ENCODE measurements at places on chromosomes 2 and 18.
A peak's percentile ranks its signal among the peaks of the same experiment; 100 is the strongest.

- no peak for DNase-seq
Measured at GRCh38 chr2:138757384-138757783, 22.8 kb downstream of the NXPH2 start.

DNA sequence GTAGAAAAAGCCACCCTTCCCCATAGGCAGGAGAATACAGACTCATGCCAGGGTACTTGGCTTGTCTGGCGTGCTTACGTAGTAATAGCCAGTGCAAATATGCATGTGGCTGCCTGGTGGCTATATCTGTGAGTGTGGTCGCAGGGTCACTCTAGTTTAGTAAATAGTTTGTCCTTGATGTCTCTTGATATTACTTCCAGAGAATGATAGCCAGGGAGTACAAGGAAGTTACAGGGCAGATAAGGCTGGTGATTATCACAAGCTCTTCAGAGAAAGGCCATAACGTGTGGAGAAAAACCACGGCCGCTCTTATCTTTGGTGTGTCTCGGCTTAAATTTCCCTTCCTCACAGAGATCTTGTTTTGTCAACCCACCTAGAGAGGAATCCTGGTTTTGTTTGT, 54.3 kb upstream of the SLC39A10 start:
- no peak for DNase-seq

GRCh38 chr2:84297155-84297554, 161.9 kb downstream of the SUCLG1 start:
- DNase-seq, result peak; percentile 51

DNA sequence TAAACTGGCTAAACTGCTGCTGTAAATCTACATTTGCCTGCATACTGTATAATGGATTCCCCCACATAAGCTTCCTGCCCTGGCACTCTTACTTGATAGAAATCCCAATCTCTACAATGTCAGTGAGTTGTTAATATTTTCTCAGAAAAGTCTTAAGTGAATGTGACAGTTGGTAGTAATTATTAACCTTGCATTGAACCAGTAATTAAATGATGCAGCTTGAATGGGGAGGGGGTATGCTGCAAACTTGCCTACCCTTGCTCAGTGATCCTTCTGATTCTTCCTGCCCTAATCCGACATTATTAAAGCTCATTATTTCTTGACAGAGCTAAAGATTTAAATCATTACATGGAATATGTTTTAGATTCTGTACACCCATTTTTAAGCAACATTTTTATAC, 119.0 kb upstream of the CDH7 start:
- no peak for DNase-seq

- no peak for DNase-seq
Measured at GRCh38 chr18:79399275-79400081, 3.7 kb downstream of the NFATC1 start.

DNA sequence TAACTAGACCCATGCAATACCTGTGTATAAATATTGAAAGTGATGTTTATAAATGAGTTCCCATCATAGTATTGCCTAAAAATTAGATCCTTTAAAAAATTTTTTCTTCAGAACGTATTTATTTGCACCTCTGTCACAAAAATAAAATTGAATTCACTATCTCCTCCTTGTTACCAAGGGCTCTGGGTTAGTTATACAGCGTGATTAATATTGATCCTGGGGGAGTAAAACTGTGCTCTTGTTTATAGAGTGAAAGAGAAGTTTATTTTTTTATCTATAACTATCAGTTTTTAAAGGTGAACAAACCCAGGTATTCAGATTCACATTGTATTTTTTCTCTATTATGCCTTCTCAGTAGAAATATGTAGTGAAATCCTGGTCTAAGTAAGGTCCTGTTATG, 458.5 kb downstream of the CPS1 start:
- no peak for DNase-seq

GRCh38 chr18:55839343-55839742, 251.4 kb upstream of the TCF4 start:
- no peak for DNase-seq

DNA sequence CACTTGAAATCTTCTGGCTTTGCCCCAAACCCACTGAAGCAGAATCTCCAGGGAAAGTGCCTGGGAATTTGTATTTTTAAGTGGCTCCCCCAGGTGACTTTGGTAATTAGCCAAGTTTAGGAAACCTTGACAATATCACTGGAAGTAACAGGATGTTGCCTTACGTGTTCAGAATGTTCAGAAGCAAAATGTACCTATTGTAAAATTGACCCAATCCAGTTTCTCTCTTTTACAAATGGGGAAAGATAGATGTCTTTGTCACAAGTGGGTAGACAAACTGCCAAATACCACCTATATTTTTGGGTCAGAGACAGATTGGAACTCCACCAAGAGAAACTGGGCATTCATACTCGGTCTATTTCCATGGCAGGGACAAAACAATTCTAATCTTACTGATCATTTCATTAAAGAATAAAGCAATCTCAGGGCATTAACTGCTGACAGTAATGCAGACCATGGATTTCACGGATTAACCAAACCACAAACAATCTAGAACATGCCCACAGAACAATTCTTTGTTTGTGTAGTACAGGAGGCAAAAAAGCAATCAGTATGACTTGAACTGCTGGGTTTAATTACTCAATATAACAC, 255.8 kb downstream of the ERBB4 start:
- DNase-seq, result no peak

GRCh38 chr2:46118656-46119371, 178.4 kb upstream of the EPAS1 start:
- no peak for DNase-seq

- DNase-seq, result no peak
Measured at GRCh38 chr2:74916394-74916793, 42.0 kb upstream of the POLE4 start.

GRCh38 chr2:109558076-109558882, 55.5 kb downstream of the SEPTIN10 start:
- no peak for DNase-seq

DNA sequence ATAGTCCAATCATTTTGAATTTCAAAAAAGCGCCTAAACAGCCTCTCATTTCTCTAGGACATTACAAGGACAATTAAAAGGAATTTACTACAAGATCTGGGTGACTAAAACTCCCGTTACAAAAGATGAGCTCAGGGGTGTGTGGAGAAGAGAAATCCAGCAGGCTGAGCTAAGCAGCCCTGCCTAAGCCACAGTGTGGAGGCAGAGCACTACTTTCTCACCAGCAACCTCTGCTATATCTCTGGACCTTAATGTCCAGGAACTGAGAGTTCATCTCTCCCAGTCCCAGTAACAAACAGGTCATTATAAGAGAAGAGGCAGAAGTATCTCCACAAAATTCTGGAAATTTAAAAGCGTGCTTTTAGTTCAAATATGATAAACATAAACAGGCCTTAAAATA, 18.9 kb upstream of the ANKRD62 start:
- no peak for DNase-seq

GRCh38 chr2:85577386-85578242, at the start of gene VAMP8:
Gene VAMP8 (plus strand): TSS chr2:85577586. CDS start chr2:85577647, 61 bp downstream.
- peak; percentile 87 for DNase-seq

- no peak for DNase-seq
Measured at GRCh38 chr18:76350134-76351025, 144.7 kb downstream of the ZNF516 start.

DNA sequence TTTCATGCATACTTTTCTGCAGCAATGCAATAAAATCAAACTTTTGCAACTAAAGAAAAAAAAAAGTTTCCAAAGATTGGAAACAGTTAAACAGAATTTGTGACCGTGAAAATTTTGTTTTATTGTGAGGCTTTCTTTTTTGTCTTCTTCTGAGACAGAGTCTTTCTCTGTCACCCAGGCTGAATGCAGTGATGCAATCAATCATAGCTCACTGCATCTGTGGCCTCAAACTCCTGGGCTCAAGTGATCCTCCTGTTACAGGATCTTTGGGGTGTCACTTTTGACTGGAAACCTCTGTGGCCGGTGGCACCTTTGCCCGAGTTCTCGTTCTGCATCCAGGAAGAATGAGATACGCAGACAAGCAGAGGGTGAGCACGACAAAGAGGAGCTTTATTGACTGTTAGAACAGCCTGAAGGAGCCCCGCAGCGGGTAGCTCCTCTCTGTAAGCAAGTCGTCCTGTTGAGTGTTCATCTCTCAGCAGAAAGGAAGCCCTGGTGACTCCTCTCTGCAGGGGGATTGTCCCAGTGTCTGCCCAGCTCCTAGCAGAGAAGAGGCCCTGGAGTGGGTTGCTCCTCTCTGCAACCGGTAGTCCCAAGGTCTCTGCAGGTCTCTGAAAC, 16.9 kb upstream of the ILKAP start:
- DNase-seq, result no peak

- no peak for DNase-seq
Measured at GRCh38 chr2:201279079-201279478, 18.7 kb downstream of the CASP8 start.

GRCh38 chr2:241616168-241617125, 20.5 kb downstream of the THAP4 start:
- no peak for DNase-seq

GRCh38 chr2:64214281-64215115, 70.3 kb upstream of the PELI1 start:
- no peak for DNase-seq

DNA sequence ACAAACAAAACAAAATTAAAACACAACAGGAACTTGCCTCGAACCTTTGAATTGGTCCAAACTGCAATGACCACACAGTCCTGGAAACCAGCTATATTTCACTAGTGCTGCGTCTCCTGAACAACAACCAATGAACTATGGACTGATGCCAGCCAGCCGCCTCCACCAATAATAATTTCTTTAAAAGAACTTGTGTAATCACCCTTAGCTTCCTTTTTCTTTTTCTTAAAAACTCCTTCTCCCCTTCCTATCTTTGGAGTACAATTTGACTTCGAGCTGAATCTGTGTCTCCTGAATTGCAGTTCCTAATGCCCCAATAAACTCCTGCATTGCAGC, 1.6 kb upstream of the CXXC1 start:
- no peak for DNase-seq

DNA sequence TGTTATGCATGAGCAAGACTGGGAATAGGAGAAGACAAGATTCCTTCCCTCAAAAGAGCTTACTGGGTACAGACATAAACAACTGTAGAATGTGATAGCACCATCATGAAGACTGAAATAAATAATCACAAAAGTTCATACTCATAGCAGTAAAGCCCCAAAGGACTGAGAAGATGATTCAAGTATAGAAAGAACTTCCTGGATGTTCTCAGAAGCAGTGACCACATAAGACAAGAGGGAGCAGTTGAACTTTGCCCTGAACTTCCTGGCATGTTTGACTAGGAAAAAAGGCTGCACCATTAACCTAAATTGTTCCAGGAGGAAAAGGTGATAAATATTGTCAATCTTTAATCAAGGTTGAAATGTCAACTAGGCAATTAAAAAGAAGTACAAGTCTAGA, 57.8 kb upstream of the CCDC141 start:
- DNase-seq, result no peak

- DNase-seq, result no peak
Measured at GRCh38 chr2:207109768-207110167, 56.0 kb downstream of the KLF7 start.

DNA sequence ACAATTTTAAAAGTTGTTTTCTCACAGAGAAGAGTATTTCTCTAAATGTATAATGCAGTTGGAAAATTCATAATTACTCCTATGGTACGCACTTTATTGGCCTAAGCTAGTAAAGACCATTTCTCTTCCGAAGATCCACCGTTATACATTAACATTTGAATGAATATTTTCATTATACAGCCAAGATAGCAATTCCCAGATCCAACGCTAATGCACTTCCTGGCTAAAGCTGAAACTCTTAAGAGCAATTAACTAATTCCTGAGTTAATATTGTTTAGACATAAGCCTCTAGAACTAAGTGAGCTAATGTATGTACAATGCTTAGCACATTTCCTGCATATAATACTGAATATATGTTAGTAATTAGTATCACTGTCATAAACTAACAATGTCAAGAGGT, 56.2 kb downstream of the PDK1 start:
- DNase-seq, result no peak

DNA sequence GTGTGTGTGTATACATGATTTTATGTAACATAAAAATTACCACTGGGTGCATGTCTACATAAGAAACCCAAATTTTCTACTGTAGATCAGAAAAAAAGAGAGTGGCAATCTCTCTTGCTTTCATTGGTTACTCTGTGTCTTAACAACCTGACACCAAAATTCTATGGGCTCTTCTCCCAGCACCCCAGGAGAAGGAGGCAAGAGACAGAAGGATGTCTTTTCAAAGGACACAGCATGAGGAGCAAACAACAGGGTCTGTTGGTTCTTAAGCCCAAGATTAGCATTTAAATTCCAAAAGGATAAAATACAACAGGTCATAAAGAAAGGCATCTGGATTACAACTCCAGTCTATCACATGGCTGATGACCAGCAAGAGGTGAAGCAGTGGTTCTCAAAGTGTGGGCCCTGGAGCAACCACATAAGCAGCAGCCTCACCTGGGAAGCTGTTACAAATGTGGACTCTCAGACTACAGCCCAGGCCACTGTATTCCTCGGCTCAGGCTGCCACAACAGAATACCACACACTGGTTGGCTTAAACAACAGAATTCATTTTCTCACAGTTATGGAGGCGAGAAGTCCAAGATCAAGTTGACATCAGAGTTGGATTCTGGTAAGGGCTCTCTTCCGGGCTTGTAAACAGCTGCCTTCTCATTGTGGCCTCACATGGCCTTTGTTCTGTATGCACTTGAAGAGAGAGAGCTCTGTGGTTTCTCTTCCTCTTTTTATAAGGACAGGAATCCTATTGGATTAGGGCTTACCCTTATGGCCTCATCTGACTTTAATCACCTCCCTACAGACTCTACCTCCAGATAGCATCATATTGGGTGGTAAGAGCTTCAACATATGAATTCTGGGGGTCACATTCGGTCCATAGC, 79.8 kb upstream of the RNF152 start:
- no peak for DNase-seq

DNA sequence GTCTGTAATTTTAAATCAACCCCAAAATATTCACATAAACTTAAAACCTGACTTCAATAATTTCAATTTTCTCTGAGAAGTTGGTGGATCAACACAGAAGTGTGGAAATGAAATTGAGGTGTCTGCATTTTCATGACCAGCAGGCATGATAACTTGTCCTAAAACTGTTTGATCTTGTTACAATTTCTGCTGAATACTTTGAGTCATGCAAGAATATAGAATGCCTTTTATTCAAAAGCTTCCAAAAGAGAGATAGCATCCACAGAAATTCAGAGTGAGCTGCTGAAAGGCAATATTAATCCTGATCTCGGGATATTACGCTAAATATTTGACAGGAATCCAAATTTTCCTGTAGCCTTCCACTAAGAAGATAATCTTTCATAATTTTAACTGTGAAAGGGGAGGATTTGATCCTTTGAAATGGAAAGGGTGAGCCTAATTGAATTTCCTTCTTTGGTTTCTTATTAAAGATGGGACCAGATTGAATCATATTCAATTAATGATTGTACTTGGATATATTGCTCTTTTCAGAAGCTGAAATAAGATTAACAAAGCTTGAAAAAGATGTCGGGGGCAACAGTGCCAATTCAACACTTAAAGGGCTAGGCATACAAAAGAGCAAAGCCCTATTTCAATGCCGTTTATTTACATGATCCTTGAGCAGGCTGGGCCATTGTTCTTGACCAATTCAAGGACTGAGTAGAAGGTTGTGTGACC, 129.3 kb downstream of the NCKAP5 start:
- no peak for DNase-seq
